ENCODE measurements at places on chromosomes 1 and 21.

DNA sequence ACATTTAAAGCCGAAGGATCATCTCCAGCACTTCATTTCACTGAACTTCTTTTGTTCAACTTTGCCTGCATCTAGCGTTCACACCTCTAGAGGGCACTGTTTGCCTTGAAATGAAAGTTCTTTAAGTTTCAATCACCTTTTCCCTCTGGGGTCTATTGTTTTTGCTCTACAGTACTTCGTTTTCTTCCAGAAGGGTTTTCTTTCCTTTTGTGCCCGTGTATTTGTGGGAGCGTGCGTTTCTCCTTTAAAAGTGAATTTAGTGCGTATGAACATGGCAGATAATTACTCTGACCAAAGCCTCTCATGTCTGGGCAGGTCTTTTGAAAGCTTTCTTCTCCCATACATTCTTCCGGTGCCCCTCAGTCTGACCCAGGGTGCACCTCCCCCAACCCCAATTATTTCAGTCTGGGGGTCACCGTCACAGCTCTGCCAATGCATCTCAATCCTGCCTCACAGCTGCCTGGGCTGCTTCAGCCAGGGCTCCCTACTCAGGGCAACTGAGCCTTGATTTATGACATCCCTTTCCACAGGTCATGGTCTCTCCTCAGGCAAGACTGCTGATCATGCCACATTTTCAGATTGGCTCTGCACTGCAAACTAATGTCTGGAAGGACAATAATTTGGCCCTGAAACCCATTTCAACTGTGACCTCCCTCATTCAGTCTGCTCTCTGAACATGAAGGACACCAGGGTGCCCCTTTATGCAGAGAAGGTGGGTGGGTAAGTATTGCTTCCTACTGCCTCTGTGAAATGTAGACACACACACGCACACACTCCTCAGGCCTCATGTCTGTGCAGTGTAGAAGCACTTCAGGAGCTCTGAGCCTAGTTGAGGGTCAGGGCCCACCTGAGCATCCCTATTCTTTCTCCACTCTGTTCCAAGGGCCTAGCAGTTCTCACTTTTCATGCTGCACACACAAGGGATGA, 88.6 kb downstream of the NUF2 start:
- peak; percentile 77 for DNase-seq

GRCh38 chr1:50289495-50289894, 133.7 kb downstream of the DMRTA2 start:
- DNase-seq = no peak

DNA sequence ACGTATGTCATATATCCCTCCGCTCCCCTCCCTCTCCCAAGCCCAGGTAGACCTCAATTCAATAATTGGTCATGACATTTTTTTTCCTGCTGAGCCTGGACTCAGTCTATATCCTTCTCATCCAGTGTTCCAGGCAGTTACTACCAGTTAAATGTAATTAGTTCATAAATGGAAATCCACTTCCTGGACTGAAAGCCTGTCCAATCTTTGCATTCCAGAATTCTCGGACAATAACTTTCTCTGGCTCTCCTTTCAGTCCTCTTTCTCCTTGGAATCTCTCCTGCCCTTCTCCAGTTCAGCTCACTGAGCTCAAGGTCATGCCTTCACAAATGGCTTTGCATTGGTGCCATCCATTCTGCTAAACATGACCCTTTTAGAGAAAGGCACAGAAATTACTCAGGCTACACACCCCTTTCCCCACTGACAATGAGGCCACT, 34.8 kb downstream of the VWA5B1 start:
- DNase-seq = no peak

DNA sequence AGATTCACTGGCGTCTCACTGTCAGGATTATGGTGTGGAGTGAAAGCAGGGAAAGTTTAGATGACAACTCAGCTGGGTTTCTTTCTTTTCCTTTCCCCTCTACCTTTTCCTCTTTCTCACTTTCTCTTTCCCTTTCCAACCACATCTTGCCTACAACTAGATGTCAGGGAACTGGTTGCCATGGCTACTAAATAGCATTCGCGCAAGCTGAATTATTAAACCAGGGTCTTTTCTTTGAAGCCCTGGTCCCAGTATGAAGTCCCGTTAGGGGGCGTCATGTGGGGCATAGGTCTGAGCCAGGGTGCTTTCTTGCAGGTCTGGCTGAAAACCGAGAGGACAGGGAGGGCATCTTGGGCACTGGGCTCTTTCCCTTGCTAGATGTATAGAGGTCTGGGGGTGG, 168.4 kb upstream of the CACNA1E start:
- no peak for DNase-seq

DNA sequence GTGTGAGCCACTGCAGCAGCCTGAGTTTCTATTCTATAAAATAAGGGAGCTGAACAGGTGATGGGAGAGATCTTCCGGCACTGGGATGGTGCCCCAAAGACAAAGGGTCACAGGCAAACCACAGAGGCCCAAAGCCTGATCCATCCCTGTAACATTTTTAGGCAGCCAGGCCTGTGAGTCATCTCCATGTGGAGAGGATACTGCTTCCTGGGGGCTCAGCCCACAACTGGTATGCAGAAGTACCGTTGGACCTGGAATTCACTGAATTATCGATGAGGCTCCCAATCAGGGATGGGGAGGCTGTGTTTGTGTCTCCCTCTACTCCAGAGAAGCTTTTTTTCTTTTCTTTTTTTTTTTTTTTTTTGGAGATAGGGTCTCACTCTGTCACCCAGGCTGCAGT, 48.8 kb upstream of the WASF2 start:
- DNase-seq = peak; percentile 76

GRCh38 chr21:42806509-42807140, 72.7 kb downstream of the WDR4 start:
- DNase-seq = no peak

- DNase-seq = no peak
Measured at GRCh38 chr1:243335292-243335691, 79.5 kb downstream of the SDCCAG8 start.

DNA sequence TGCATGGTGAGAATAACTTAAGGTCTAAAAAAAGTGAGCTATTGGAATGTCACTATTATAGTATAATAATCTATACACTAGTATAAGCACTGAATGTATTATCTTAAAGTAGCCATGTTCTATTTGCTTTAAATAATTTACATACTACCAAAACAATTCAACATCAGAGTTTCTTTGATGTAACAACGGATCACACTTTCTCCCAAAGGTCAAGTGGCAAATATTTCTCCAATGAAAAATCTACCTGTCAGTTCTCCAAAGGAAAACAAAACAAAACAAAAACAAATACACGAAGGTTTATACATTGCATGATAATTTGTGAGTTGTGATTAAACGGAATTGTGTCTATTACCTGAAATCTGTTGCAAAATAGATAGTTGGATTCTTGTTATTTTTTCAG, 581.4 kb downstream of the USP25 start:
- DNase-seq = no peak

DNA sequence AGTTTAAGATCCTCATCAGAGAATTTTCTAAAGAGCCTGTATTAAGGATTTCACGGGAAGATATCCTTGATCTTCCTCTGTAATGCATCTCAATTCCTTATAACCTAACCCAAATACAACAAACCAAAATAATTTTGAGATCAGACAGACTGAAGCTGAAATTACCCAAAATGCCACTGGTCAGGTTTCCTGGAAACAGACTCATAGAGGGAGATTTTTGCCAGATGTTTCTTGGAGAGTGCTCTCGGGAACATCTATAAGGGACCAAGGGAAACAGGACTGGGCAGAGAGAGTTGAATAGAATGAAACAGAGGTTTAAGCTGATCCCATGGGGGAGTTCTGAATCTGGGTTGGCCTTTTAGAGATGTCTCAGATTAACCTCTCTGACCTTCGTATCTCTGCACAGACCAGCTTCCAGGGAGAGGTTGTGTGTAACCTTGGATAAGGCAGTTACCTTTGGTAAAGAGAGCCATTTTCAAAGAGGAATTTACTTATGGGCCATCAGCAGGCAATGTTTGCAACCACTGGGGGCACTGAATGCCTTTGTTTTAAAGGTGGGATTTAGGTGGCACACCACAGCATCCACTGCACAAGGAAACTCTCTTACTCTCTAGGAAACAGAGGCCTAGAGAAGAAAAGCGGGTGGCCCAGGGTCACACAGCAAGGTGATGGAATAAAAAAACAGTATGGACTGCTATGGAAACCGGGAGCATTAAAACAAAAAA, 130.8 kb upstream of the SGIP1 start:
- DNase-seq = no peak

DNA sequence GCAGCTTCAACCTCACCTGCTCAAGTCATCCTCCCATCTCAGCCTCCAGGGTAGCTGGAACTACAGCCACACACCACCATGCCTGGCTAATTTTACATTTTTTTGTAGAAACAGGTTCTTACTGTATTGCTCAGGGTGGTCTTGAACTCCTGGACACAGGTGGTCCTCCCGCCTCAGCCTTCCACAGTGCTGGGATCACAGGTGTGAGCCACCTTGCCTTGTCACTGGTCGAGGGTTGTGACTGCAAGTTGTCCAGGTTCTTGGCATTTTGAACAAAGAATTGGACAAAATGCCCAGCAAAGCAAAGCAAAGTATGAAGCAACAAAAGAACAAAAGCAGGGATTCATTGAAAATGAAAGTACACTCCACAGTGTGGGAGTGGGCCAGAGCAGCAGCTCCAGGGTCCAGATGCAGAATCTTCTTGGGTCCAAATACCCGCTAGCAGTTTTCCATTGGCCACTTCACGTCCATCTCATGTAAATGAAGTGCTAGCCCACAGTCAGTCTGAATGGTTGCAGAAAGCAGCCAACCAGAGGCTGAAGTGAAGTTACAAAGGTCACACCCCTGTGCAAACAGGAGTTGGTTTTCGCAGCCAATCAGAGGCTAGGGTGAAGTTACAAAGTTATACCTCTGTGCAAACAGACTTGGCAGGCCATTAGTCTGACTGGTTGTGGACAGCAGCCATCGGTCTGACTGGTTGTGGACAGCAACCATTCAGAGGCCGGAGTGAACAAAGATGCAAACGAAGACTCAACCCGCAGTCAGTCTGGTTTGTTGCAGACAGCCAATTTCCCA, 109.5 kb upstream of the KIF26B start:
- no peak for DNase-seq

GRCh38 chr21:35478161-35479064, 429.3 kb upstream of the RUNX1 start:
- DNase-seq = peak; percentile 68

DNA sequence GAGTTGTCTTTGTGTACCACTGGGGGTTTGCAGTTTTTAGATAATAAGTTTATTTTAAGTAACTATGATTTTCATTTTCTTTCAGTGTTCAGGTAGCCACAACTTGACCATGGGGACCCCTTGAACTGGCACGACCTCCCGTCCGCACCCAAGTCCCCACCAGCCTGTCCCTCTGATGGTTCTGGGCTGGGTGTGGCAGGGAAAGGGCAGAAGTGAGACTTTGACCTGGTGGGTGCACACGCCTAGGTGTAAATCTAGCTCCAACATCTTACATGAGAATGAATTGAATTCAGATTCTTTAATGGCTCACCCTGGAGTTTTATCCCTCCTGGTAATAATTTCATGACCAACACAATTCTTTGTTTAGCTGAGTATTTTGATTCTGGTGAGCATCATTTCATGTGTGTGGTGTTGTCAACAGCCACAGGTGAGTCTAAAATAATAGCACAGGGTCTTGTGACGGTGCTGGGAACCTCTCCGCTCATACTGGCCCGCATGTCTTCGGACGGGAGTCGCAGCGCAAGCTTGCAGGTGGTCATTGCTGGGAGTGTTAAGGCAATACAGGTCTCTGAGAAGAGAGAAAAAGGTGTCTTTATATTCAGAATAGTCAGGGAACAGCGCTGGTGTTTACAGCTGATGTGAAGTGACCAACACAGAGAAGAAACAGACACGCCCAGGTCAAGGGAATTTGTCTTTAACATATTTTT, 50.8 kb upstream of the POFUT2 start:
- DNase-seq = no peak

- no peak for DNase-seq
Measured at GRCh38 chr21:46411691-46412090, 47.0 kb upstream of the DIP2A start.

DNA sequence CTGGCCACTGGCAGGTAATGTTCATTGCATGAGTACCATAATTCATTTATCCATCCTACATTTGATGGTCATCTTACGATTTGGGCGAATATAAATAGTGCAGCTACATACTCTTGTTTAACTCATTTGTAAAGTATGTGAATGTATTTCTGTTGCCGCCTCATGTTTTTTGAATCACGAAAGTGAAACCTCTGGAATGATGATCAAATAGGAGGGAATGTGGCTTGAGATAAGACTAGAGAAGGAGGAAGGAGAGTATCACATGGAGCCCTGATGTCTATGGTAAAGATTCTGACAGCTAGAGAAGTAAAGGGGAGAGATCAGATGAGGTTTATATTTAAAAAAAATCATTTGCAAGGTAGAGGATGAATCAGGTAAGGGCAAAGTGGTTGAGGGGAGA, 8.0 kb downstream of the MRPS14 start:
- peak; percentile 90 for DNase-seq

GRCh38 chr1:29635501-29636263, 399.4 kb downstream of the PTPRU start:
- DNase-seq = no peak

DNA sequence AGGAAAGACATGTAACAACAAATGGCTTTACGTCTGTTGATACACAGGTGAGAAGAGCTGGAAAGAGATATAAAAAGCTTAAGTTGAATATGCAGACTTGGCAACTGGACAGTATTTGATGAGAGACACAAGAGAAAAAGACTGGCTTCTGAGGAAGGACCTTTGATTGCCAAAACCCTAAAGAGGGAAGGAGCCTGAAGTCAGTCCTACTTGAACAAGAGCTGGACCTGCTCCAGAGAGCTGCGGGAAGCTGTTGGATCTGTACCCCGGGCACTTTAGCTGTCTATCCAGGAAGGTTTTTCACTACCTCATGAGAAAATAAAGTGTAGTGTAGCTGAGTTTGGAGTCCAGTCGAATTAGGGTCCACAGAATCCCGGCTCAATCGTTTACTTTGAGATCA, 25.3 kb upstream of the LRRC8B start:
- DNase-seq = no peak

DNA sequence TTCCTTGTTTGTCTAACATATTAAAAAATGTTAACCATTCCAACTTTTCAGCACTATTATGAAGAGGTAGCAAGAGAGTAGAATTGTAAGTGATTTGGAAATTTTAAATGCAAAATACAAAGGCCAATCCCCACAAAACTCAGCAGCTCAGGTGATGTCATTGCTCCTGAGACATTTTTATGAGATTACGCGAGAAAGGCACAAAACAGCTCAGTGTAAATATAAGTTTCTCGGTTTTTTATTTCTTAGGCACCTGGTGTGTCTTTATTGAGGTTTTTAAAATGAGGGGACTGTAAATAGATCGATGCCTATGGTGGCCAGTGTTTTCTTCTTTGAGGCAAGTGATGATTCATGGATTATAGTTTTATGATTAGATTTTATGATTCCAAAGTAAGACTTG, 6.1 kb downstream of the ABCG1 start:
- DNase-seq = no peak

- DNase-seq = peak; percentile 85
Measured at GRCh38 chr1:78370356-78370755, 120.4 kb upstream of the PTGFR start.

- no peak for DNase-seq
Measured at GRCh38 chr1:1169429-1170214, 4.1 kb upstream of the TTLL10 start.

GRCh38 chr21:31448496-31448895, 104.4 kb upstream of the TIAM1 start:
- no peak for DNase-seq

- no peak for DNase-seq
Measured at GRCh38 chr1:12285496-12286143, 55.8 kb downstream of the VPS13D start.
